ENCODE measurements at places on chromosomes 16 and 17.

DNA sequence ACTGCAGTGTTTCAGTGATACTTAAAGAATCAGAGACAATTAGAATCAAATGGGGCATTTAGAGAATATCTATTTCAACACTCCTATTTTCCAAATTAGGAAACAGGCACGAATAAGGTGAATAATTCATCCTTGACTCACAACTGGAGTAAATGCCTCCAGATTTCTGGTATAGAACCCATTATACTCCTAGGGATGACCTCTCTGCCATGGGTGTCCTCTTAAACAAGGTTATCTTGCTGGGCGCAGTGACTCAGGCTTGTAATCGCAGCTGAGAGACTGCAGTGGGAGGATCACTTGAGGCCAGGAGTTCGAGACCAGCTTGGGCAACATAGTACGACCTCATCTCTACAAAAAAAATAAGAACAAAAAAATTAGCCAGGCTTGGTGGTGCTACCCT, 139.8 kb upstream of the ELAC2 start:
- no peak for DNase-seq

DNA sequence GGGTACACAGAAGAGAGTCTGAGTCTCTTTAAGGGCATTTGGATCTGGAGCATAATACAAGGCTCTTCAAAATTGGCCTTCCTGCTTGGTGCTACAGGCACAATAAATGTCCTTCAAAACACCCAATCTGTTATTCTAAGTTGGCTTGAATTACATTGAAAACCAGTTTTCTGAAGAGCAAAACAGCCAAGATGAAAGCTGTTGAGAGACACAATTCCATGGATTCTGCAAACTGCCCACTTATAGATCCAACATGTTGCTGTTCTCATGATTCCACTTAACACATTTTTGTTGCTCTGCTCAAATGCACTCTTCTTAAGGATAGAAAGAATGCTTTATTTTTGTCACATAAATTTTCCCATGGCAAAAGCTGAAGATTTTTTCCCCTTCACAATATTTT, 525.9 kb upstream of the CDH8 start:
- no peak for DNase-seq

DNA sequence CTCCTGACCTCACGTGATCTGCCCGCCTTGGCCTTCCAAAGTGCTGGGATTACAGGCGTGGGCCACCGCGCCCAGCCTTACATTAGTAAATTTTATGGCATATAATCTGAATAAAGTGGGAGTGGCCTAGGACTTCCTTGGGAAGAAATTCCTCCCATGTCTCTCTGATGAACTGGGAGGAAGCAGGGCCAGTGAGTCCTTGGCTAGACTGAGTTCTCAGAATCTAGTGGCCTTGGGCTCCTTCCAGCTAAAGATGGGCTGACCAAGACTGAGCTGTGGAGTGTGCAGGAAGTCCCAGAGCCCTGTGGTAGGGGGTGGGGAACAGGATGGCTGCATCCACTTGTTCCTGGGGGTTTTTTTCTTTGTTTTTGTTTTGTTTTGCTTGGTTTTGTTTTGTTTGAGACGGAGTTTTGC, 10.0 kb upstream of the NAGLU start:
- no peak for DNase-seq

DNA sequence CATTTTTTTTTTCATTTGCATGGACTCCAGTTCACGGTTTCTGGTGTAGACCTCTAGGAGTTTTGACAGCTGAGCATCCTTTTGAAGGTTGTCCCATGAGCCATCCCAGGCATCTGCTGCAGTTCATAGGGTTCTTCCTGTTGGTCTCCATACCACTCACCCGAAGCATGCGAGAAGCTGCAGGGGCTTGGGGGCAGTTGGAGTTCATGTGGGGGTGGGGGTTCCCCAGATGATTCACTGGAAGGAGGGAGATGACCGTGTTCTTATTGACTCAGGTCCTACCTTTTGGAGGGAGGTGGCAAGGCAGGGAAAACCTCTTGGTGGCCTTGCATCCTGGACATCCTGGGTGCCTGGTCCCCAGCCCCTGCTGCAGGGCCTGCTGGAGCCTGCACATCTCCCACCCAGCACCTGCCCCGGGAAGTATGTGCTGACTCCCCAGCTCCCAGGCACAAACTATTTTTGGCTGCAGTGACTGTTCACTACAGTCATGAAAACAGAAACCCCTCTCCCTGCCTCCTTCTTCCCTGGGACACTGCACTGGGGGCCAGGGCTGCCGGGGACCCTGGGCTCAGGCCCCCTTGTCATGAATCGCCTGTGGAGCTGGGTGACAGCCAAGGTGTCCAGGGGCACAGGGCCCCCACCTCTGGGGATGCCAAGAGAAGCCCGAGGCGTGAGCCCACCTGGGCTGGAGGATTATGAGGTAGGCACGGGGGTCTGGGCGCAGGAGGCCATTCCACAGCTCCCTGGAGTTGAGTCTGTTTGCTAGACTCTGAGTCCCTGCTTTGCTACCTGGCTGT, 64.9 kb upstream of the LGALS9 start:
- DNase-seq: no peak

DNA sequence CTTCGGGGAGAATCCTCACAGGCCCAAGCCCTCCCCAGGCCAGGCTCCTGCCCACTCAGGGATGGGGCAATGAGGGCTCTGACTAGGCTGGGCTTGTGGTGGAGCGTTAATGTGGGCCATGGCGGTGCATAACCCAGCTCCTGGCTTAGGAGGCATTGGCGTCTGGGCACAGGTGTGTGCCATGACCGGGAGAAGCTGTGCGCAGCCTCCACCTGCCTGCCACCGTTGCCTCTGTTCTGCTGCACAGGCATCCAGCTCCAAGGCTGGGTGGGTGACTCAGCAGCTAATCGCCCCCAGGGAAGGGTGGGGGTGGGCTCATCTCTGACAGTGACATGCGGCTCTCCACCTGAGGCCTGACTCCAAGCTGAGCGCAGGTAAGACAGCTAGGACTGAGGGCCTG, 3.5 kb upstream of the ARHGAP27 start:
- no peak for DNase-seq

- DNase-seq: no peak
Measured at GRCh38 chr16:125011-125410, 13.5 kb downstream of the NPRL3 start.

DNA sequence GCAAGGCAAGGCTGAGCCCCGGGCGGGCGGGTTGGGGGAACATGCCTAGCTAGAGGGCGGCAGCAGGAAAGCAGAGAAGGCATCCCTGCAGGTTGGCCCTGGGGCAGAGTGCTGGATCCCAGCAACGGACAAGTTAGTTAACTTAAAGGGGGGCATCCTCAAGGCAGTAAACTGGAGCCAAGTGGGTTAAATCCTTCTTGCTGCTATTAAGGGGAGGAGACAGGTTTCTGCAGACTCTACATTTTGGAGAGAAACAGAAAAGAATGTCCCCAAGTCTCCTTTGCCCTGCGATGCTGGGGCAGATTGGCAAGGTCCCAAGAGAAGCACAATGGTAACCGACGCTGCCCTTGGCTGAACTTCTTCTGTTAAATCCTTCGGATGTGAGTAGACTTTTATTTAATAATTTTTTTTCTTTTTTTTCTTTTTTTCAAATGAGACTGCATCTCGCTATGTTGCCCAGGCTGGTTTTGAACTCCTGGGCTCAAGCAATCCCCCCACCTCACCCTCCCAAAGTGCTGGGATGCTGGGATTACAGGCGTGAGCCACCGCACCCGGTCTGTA, 14.0 kb downstream of the ATP5PD start:
- DNase-seq: no peak

Measured in C1 segment of cervical spinal cord (tissue), 14 donors.